ENCODE measurements at places on chromosomes 5 and 9.

GRCh38 chr9:99579964-99580363 lies 241.7 kb upstream of the NR4A3 start:
- no peak for DNase-seq

GRCh38 chr5:113020461-113021273 lies 44.1 kb downstream of the DCP2 start:
- no peak for DNase-seq

GRCh38 chr9:89277043-89277442 lies 34.0 kb upstream of the CKS2 start:
- DNase-seq, result no peak

GRCh38 chr5:73126381-73126780 lies 6.0 kb downstream of the TMEM171 start:
- no peak for DNase-seq

DNA sequence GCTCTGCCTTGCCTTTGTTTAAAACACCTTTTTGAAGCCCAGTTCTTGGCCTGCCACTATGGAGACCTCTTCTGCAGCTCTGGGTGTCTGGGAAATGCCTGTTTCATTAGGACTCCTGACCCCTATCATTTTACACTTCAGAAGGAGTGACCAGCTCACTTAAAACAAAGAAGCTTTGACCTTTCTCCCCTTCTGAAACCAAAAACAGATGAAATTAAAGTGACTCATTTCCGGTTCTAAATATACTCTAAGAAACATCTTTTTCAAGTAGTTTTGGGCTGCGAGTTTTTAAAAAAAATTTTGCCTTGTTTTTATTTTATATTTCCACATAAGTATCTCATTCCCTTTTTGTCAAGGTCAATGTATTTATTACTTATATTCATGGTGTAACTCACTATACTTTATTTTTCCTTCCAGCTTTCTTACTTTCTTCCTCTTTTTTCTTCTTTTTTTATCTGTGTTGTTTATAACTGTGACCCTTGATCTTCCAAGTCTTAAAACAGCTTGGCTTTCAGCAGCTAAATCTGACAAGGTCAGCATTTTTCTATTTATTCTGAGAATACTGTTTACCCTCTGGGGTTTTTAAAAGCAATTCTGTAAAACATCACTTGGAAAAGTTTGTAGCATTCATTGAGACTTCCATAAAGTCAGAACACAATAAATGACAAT lies 672.9 kb downstream of the NR2F1-AS1 start:
- no peak for DNase-seq

DNA sequence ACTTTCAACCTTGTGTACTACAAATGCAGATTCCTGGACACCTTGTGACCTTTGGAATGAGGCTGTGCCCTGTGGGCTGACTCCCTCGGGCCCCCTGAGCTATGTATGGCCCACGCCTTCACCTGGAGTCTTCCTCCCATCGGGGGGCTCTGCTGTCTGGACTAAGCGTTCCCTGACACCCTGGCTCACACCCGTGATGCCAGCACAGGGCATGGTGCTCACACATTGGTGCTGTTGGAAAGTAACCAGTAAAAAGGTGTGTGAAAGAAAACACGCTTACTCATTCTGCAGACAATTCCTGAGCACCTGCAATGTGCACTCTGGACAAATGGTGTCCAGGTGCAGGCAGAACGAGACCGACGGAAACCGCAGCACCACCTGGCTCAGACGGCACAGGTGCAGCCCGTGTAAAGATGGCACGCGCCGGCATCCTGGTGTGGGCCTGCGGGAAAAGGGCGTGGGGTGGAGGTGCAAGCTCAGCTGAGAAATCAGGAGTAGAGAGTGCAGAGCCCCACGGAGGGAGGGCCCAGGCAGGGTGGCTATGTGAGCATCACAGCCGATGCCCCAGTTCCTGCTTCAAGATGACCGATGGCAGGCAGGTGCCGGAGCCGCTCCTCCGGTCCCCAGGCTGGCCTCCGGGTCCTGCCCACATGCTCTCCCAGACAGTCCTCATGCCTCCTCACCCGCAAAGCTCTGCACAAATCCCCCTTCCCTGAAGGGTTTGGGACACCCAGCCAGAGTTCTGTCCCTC lies 11.0 kb downstream of the LPCAT1 start:
- no peak for DNase-seq

Data from stimulated activated CD4-positive, alpha-beta T cell treated with anti-CD3 and anti-CD28 coated beads, Interleukin-15, amount 100 ng/mL, for 24 hours (primary cell).